ENCODE measurements at places on chromosomes 3 and 15.
A peak's percentile ranks its signal among the peaks of the same experiment; 100 is the strongest.

DNA sequence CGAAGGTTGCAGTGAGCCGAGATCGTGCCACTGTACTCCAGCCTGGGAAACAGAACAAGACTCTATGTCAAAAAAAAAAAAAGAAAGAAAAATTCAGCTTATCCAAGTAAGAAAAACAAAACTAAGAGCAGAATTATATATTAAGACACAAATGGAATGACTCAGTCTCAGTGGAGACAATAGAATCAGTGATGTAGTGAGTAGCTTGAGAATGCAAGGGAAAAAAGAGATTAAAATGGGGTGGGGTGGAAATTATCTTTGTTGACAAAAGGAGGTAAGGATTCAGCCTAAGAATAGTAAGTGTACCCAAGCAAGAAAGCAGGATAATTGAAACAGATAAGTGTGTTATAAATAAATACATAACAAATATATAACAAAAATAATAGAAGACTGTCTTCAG, 70.7 kb downstream of the BLM start:
- no peak for DNase-seq

- DNase-seq, result no peak
These were observed 32.2 kb downstream of the GOLGA6A start for GRCh38 chr15:74050127-74050526.

DNA sequence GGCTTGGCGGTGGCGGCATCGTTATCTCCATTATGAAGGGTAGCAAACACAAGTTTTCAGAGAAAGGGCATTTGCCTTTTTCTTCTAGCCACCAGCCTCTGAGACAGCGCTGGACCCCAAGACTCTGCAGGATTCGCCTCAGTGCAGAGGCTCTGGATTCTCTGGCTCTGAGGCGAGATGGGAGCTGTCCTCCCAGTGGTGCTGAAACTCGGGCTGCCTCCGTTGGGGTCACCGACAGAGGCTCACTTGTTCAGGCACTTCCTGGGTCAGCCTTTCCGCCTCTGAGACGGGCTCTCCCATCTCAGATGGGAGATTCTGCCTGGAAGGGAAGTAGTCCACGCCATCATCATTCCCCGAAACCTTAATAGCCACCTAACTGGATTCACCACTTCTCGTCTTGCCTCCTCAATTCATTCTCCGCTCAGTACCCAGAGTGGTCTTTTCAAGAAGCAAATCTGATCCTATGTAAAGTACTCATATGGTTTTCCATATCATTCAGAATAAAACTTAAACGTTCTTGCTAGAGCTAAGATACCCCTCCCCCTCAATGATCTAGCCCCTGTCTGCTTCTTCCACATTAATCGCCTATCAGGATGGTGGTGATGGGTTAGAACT, 76.9 kb downstream of the RHCG start:
- peak; percentile 66 for DNase-seq

GRCh38 chr15:94576889-94577533, 345.6 kb downstream of the MCTP2 start:
- no peak for DNase-seq

DNA sequence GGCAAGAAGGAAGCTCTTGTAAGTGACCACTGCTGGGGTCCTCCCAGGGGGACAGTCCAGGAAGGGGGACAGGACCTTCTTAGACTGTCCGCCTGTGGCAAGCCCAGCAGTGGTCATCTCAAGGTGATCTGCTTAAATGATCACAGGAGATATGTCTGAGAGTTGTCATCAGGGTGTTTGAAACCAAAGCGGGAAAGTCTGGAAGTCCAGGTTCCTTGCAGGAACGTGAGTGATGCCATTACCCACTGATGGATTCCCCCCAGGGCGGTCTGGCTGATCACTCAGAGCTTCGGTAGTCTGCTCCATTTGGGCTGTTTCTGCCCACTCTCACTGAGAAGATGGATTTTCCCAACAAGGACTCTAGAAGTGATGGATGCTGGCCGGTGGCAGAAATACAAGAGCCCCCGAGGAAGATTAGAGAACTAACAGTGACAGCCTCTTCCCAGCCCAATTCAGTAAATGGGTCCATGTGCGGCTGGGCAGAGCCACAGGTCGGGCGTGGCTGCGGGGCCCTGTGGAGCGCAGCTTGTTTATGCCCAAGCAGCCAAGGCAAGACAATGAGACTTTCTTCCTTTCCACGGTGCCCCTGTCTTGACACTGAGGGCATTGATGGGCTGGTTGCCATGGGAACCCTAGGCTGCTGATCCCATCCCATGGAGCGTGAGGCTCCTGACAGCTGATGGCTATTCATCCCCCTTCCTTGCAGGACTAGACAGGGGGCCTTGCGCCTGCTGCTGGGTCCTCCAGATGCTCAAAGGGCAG, 9.5 kb downstream of the PCSK6 start:
- DNase-seq, result no peak

GRCh38 chr15:100671858-100672543, 69.6 kb downstream of the ASB7 start:
- DNase-seq, result peak; percentile 72

DNA sequence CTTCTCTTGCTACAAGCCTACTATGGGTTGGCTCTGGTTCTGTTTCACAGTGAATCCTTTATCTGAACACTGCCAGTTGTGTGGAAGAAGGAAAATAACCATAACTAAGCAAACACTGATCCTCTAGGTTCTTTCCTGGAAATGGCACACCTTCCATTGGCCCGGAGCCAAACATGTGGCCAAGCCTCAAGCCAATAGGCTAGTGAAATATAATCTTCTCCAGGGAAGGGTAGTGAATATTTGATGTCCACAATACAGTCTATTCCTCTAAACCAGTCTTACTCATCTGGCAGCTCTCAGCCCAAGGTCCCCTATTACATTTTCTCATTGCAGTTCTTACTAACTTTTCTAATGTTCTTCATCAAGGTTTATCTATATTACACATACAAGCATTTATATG, 921.3 kb downstream of the TUSC7 start:
- DNase-seq, result no peak

- DNase-seq, result no peak
These were observed 11.3 kb downstream of the CISH start for GRCh38 chr3:50600141-50600753.

DNA sequence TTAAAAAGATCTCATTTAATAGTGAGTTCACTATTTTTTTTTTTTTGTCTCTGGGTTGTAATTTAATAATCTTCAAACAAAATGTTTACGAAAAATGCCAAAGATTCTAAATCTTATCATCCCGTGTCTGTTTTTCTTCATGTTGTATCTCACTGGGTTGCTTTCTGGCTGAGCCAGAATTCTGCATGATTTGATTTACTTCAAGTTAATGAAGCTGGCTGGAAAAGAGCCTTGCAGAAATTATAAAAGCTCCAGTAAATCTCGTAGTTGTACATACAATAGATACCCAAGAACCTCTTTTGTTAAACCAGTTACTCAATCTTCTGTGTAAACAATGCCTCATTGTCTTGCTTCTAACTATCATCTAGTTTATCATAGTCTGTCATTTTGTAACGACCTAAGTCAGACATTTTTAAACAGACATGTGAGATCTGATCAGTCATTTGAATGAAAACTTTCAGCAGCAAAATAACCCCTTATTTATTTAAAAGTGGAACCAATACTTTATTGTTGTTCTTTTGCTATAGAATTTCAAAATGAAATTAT, 249.0 kb downstream of the MCTP2 start:
- DNase-seq, result no peak

- DNase-seq, result no peak
These were observed 160.8 kb downstream of the ALCAM start for GRCh38 chr3:105527535-105527934.

DNA sequence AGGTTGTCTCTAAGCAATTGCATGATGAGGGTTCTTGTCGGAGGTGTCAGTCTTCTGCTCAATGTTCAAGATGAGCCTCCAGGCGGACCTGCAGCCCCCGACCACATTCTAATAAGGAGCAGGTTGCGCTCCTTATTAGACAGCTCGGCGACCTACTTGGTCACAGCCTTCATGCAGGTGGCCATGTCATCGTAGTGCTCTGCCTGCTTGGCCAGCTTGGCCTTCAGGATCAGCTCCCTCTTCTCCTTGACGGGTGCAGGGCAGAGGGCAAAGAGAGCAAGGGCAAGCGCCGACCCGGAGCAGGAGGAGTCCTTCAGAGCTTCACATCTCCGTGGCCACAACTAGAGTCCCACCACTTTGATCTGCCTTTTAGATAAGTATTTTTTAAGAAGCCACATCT, 113.5 kb downstream of the RASA2 start:
- no peak for DNase-seq

Measured in AG08396 (cell line).